Glomerular endothelial cell (primary cell): ENCODE measurements at places on chromosomes 7 and 10. TPM values are rescaled to one million over a fixed set of nuclear protein-coding genes. Genes with fewer than 3 reads are reported as not detected.

DNA sequence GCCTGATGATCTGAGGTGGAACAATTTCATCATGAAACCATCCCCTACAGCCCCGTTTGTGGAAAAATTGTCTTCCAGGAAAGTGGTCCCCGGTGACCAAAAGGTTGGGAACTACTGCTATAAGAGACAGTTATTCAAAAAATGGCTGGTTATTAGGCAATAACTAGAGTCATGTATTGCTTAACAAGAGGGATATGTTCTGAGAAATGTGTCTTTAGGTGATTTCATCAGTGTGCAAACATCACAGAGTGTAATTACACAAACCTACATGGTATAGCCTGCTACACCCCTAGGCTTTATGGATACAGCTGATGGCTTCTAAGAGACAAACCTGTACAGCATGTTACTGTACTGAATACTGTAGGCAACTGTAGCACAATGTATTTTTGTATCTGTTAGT, 71.3 kb upstream of the CSTF2T start:
- no peak for DNase-seq

GRCh38 chr7:85529831-85530230, 343.0 kb upstream of the SEMA3D start:
- DNase-seq, result peak; percentile 9

DNA sequence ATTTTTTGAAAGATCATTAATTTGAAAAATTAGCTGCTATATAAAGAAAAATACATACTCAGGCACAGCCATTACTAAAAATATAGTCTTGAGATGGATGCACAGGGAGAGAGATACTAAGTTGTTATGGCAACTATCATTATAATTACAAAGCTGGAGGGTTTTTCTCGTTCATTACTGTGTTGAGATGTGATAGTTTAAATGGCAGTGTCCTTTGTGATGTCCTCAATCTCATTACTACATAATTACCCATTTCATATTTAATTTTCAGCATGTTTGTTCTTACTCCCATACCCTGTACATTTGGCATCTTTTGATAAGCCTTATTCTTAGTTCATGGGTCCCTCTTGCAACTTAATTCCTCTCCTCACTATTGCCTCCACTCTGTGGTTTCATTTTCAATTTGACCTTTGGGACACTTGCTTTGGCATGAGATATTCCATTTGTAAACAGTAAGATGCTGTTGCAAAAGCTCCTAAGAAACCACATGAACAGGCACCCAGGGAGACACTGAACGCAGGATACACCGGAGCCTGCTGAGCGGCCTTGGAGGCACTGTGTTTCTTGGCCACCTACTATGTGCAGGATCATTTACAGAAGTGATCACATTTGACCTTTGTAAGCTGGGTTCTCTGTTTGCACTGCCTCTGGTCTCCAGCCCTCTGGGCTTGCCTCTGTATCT, 4.8 kb upstream of the CPXM2 start:
- no peak for DNase-seq

- DNase-seq, result no peak
Observed at GRCh38 chr7:47085491-47086275, 496.2 kb downstream of the TNS3 start.

DNA sequence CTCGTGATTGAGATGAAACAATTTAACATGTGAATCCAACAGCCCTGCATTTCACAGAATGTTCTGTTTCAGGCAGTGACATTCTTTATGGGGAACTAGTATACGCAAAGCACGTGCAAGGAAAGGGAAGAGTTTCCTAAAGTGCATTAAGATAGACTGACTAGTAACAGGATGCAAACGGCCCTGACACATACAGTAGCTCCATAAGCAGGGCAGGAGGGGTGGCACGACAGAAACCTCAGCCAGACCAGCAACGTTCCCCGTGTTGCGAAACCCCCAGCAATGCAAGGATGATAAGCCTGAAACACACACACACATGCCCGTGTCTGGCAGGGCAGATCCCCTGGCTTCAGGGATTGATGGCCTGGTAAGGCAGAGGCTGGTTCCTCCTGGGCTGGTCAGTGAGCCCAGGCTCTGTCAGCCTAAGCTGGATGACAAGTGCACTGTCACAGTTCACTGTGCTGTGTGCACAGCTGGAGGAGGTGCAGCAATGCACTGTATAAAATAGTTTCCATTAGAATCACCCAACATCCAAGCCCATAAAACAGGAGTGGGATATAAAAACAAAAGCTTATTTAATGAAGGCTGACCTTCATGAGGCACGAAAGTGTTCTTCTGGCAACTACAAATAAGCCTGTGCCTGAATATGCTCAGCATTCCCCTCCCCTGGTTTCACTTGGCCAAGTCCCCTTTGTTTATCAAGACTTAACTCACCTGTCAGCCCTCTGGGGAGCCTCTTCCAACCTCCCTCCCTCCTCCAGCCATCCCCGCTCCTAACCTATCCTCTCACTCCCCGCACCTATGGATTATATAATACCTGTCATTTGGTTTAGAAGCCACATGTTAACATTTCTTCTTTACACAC, 88.8 kb downstream of the GSAP start:
- no peak for DNase-seq

Gene RAB19
- not detected in 2 replicates for total RNA-seq

GRCh38 chr10:110307805-110308204, 3.1 kb upstream of the SMNDC1 start:
- DNase-seq, result no peak

Gene CELF2
- 31.3 and 37.6 TPM in 2 replicates for total RNA-seq

- no peak for DNase-seq
Observed at GRCh38 chr7:78770422-78771410, 682.8 kb downstream of the MAGI2 start.

GRCh38 chr7:80647436-80647835, 9.0 kb downstream of the CD36 start:
- DNase-seq, result no peak

DNA sequence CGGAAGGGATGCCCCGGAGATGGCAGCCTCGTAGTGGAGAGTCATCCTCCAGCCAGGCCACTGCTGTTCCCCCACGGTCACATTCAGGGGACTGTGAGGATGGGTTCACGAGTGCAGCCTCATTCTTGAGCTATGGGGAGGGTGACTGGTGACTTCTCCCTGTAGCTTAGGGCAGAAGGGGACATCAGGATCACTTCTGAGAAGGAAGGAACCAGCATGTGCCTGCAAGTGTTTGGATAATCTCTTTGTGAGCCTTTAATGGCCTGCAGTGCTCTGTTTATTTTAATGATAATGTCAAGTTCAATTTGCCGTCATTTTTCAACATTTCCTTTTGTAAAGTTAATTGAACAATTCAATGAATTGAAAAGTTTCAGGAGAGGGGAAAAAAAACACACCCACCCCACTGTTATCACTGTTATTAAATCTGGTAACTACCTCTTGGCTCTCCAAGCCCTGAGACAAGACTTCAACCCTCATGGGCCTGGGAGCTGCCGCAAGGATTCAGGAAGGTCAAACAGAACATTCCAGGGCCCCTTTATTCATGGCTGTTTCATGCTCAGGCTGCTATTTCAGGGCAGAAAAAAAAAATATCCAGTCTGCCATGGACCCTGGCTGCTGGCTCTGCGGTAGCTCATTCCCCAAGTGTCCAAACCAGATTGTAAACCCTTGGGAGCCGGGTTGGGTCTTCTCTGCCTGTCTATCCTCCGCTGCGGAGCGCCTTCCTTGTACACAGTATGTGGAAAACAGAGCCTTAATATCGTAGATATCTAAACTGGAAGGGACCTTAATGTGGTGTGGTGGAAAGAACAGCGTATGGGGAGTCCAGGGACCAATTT, 100.4 kb downstream of the CDH23 start:
- DNase-seq, result no peak

DNA sequence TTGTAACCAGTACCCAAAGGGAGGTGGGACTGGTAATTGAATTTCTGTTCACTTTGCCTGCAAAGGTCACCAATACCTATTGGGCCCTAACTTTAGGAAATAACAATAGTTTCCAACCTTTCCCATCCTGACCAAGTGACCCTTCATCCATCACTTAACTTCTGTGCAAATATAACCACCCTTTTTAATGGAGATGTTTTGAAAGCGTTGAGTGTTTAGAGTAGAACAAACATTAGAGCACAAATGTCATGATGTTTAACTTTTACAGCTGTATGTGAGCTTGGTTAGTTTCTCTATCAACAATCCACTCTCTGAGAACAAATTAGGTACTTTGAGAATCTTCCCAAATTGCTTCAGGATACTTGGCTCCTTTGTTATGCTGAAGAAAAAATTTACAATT, 66.4 kb downstream of the MET start:
- no peak for DNase-seq

DNA sequence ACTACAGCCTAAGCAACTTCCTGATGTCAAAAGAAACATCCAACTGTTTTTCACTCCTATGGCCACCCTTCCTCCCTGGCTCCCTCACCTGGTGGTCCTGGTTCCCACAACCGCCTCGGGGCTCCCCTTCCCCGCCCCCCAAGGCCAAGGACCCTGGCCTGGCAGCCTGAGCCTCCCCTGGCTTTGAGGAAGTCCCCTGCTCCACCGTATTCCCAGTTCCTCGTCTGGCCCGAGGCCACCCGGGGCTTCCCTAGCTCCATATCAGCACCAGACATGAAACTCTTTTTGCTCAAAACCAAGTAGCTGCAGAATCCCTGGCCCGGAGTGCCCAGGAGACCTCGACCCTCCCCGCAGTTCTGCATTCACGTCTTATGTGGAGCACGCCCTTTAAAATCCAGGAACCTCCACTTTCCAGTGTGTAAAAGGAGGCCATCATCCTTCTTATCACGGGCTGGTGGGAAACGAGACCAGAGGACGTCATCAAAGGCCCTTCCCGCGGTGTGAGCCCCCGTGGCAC, 82.9 kb downstream of the PRKAG2 start:
- no peak for DNase-seq

GRCh38 chr7:140275069-140275965, 98.5 kb upstream of the KDM7A start:
- no peak for DNase-seq

DNA sequence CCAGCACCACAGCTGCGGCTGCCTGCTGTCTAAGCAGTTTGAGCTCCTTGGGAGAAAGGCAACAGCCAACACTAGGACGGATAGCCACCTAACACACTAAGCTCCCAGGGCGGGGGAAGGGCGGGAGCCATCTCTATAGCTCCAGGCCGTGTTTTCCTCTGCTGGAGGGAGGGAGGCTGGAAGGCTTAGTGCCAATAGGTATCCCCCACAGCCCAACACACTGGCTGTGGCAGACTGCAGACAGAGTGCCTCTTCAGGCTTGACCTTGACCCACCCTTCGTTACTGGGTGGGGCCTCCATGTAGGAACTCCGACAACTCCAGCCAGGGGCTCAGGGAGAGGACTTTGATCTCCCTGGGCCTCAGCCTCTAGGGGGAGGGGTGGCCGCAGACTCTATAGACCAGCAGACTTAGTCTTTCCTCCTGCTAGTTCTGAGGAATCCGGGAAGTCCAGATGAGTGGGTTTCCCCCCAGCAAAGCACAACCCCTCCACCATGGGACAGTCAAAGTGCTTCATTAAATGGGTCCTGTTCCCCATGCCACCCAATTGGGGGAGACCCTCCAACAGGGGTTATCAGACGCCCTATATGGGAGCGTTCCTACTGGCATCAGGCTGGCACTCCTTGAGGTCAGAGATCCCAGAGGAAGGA, 314.4 kb upstream of the MKI67 start:
- DNase-seq, result no peak

DNA sequence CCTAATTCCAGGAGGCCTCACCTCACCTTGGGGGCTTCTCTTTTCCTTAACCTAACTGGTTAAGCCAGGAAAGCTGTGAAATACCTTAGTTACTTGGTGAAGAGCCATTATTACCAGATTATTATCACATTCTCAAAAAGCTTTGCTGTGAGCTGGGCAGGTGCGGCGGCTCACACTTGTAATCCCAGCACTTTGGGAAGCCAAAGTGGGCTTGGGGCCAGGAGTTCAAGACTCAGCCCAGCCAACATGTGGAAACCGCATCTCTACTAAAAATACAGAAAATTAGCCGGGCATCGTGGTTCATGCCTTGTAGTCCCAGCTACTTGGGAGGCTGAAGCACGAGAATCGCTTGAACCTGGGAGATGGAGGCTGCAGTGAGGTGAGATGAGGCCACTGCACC, 102.4 kb upstream of the KLF6 start:
- DNase-seq, result no peak

Gene JCAD
- 57.5 and 107 TPM in 2 replicates for total RNA-seq

Gene RPEL1
- total RNA-seq, result 0.10 TPM in 1 of 2 replicates, not detected in the other

- no peak for DNase-seq
Observed at GRCh38 chr7:129167817-129168216, 20.6 kb upstream of the SMO start.

GRCh38 chr10:14356921-14357320, 26.2 kb upstream of the FRMD4A start:
- no peak for DNase-seq

GRCh38 chr10:114102256-114102655, 58.6 kb downstream of the ADRB1 start:
- DNase-seq, result no peak

DNA sequence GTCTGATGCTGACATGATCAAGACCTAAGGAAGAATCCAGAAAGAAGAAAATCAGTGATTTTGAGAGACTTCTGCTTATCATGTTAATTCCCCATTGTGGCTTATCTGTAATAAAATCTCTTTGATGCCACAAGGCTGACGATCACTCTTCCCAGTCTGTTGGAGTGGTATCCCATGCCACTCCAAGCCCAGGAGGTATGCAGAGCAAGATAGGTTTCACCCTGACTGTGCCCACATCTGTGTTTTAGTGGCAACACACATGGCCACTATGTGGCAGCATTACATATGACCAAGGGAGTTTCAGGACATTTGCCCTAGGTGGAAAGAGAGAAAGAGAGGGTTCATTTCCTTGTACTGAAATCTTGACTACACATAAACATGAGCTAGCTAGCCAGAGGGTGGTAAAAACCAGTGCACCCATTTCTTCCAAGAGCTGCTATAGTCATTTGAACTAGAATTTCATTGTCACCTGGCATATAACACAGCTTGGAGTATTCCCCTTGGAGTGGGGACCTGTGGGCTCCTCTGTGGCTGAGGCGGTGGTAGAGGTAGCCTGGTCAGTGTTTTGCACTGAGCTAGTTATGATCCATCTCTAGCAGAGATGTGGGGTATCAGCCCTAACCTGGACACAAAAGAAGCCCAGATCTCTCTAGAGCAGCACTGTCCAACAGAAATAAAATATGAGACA, 20.8 kb downstream of the LAMB4 start:
- no peak for DNase-seq

Gene OR2A1
- not detected in 2 replicates for total RNA-seq

- DNase-seq, result no peak
Observed at GRCh38 chr10:79380125-79380945, 33.1 kb downstream of the PPIF start.

DNA sequence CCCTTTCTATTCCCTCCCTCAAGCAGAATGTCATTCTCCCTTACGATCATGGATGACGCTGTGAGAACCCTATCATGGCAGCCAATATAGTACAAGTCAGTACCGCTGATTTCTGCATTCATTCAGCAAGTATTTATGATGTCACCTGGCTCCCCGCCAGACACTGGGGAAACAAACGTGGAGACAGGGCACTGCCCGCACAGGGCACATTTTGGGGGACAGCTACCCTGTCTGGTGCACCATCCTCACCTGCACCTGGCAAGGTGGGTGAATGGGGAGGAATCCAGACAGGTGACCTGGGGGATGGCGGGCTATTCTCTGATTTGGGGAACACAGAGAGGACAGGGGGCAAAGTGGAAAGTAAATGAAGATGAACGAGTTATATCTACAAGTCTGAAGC, 28.4 kb downstream of the MKI67 start:
- DNase-seq, result no peak

- DNase-seq, result no peak
Observed at GRCh38 chr7:1706381-1706720, 36.3 kb downstream of the ELFN1 start.

Gene HEPACAM2
- total RNA-seq, result not detected in 2 replicates
